ENCODE measurements at places on chromosomes 12 and 14.

DNA sequence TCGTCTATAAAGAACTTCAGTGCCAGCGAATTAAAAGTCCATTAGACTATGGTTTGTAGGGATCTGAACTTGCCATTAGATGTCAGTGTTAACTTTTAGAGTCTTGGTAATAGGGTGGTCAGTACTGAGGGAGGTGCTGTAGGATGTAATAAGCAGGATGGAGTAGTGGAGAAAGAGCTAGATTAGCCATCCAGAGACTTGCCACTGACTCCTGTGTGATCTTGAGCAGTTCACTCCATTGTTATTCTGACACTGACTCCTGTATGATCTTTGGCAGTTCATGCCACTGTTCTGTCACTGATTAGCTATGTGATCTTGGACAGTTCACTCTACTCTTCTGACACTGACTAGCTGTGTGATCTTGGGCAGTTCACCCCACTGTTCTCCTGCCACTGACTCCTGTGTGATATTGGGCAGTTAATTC is 133.6 kb downstream of the TTLL5 start:
- DNase-seq: no peak

DNA sequence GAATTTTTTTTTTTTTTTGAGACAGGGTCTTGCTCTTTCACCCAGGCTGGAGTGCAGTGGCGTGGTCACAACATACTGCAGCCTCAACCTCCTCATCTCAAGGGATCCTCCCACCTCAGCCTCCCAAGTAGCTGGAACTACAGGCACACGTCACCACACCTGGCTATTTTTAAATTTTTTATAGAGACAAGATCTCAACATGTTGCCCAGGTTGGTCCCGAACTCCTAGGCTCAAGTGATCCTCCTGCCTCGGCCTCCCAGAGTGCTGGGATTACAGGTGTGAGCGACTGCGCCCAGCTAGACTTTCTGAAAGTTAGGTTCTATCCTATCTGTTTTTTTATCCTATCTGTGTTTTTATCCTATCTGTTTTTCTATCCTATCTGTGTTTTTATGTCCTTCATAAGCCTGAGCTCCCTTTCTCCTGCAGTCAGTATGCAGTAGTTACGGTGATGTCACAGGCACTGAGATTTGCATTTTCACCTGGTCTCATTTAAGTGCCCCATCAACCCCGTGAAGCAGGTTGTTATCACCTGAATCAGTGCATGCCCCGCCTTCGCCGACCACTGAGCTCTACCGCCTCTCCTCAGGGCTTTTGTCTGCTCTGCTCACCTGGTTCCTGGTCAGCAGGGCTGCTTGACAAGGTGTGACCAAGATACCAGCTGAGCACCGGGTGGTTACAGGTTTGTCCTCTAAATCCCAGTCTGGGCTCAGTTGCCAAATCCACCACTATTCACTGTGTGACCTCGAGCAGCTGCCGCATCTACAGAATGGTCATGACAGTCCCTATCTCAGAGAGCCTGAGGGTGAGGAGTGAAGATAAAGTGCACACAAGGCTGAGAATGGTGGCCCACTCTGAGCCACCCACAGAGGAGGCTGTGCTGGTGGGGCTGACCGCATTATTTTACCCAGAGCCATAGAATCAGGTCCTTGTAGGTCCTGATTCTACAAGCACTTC is 33.1 kb downstream of the SYNDIG1L start:
- no peak for DNase-seq

DNA sequence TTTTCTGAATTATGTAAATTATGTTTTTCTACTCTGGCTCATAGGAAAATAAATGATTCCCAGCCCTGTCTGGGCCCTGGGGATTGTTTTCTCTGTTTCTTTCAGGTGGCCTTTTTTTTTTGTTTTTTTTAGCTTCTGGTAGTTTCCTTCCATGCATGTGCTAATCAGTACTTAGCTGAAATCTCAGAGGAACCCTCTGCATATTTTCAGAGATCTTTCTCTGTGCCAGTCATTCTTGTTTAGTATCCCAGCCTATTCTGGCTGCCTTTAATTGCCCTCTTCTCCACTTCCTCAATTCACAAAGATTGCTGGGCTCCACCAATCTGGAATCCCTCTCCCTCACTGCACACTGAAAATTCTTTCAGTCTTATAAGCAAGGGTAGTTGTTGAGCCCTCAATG is 46.9 kb downstream of the CNOT2 start:
- DNase-seq: no peak

- DNase-seq: no peak
Measured at GRCh38 chr12:31510034-31510433, 80.9 kb downstream of the DENND5B start.

DNA sequence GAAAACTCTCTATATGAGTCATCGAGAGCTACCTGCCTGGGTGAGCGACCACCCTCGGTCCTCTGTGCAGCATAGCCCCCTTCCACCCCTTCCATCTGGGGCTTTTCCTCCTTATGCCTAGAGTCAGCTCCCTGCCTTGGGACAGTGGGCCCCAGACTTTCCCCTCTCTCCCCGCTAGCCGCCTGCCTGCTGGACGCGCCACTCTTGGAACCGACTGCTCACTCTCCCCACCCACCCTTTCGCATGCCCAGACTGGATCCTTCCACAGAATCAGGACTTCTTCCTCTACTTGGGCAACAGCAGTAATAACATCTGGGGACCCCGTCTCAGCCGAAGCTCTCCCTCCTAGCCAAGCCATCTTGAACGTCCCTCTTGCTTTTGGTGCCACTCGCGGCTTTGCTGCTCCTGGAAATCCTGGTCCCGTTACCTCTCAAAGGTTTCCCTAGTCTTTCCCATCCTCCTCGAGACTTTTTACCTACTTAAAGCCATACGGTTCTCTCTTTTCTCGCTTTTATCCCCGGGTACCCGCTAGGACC is 671 bp downstream of the ESYT1 start:
- no peak for DNase-seq

Data from SIG-M5 (cell line).